ENCODE measurements at places on chromosomes 16 and 17.
A peak's percentile ranks its signal among the peaks of the same experiment; 100 is the strongest.

DNA sequence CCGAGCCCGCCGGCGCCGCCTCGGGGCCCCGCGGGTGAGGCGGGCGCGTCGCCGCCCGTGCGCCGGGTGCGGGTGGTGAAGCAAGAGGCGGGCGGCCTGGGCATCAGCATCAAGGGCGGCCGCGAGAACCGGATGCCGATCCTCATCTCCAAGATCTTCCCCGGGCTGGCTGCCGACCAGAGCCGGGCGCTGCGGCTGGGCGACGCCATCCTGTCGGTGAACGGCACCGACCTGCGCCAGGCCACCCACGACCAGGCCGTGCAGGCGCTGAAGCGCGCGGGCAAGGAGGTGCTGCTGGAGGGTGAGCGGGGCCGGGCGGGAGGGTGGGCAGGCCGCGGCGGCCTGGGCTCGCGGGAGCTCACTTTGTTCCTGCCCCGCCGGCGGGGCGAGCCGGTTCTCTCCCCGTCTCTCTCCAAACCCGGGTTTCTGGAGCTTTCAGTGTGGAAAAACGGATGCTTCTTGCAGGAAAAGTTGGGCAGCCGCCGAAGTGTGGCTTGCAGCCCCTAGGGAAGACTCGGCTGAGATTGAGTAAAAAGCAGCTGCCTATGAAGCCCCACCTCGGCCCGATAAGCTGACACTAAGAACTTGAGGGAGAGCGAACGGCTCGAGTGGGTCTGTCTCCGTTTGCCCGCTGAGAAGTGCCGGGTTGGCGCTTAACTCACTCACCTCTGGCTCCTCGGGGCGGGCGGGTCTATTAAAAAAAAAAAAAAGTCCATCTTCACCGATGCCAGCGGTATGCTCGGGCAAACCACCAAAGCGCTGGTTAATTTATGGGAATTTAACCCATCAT is 677 bp downstream of the SNTB2 start:
- peak; percentile 59 for DNase-seq

DNA sequence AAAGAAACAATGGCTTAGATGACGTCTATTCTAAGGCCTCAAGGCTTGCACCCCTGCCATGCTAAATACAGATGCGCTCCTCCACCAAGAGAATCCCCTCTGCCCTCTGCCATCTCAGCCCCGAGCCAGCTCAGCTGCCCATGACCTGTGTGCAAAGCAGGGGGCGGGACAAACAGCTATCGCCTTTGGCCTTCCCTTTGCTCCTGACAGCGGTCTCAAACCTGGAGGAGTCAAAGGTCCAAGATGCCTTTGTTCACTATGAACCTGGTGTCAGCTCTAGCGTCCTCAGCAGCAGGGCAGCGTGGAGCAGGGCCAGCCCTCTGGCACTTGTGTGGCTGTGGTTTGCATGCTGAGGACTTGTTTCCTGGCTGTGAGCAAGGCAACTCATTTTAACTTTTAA is 12.3 kb downstream of the SLX4 start:
- no peak for DNase-seq

DNA sequence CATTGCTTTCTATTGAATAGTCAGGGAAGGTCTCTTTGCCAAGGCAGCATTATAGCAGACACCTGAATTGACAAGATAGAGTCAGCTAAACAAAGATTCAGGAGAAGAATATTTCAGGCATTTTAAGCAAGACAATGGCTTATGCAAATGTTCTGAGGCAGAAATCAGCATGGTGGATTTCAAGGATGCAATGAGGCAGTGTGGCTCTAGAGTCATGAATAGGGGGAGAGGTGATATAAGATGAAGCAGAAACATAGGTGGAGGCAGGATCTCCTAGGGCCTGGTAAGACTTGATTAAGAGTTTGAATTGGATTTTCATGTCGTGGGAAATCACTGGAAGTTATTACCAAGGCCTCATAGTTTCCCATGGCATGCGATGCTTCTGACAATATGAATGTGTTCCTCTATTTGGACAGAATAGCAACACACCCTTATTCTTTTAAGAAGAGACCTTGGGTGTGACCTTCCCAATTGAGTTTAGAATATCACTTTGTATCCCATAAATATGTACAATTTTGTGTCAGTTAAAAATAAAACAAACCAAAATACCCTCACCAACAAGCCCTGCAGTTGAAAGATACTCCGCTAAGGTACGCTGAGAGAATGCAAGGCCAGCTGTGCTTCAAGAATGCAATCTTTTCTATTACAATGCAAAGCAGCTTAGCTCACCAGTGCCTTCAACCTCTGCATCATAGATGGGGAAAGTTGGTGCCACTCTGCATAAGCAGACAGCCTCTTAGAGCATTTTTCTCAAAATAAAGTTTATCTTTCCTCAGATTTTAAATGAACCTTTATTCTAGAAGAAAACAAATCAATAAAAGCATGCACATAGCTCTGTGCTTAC is 139.6 kb upstream of the SALL1 start:
- no peak for DNase-seq

DNA sequence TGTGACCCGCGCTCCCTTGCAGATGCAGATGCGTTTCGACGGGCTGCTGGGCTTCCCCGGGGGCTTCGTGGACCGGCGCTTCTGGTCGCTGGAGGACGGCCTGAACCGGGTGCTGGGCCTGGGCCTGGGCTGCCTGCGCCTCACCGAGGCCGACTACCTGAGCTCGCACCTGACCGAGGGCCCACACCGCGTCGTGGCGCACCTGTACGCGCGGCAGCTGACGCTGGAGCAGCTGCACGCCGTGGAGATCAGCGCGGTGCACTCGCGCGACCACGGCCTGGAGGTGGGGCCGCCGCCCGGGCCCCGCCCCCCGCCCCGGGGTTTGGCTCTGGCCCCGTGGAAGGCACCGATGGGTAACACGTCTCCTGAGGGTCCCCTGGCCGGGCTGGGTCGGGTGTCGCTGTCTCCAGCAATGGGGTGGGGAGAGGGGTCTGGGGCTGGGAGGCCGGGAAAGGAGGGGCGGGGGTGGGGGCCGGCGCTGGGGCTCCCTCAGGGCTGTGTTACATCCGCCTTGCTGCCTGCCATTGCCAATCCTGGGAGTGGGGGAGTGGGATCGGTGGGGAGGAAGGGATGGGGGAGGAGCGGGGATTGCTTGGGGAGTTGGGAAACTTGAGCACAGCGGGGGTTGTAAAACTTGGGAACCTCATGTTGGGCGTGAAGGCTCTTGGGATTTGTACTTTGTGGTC is 737 bp downstream of the NUDT16L1 start:
- DNase-seq: peak; percentile 55

DNA sequence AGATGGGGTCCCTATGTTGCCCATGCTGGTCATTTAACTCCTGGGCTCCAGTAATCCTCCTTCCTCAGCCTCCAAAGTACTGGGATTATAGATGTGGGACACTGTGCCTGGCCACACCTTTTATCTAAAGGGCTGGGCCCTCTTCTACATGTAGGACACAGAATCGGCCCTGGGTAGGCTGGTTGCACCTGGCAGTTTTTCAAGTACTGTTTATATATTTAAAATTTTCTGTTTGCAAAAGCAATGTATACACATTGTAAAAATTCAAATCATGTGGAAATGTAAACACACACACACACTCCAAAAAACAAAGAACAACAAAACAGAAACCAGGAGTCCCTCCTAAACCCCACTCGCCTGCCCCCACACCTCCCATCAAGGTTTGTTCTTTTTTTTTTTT is 28.1 kb upstream of the SIAH1 start:
- DNase-seq: no peak

DNA sequence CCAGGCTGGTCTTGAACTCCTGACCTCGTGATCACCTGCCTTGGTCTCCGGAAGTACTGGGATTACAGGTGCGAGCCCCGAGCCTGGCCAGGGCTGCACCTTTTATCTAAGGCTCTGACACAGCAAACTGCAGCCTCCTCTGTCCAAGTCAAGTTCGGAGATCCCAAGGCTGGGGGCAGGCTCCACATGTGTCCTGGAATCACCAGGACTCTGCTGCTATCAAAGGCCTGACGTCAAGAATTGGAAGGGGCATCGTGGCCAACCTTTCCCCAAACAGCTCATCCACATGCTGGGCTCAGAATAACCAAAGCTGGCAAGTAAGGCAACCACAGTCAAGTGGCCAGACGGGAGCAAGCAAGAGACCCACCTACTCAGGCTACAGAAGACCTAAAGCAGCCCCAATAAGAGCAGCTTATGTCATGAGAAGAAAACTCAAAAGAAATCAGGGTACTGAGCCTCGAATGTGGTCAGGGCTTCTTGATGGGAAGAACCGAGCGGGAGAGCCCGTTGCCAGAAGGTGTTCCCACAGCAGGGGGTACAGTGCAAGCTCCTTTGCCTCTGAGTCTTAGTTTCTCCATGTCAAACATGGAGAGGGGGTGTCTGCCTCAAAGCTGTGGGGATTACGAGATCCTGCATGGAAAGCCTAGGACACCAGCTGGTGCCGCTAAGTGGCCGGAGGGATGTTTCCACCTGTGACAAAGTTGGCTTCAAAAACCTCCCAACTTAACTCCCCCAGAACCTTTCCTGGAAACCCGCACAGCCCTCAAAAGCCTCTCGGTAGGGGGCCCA is 7.9 kb downstream of the MYBBP1A start:
- no peak for DNase-seq

GRCh38 chr17:33046361-33047255 is 55.0 kb downstream of the SPACA3 start:
- DNase-seq: no peak

DNA sequence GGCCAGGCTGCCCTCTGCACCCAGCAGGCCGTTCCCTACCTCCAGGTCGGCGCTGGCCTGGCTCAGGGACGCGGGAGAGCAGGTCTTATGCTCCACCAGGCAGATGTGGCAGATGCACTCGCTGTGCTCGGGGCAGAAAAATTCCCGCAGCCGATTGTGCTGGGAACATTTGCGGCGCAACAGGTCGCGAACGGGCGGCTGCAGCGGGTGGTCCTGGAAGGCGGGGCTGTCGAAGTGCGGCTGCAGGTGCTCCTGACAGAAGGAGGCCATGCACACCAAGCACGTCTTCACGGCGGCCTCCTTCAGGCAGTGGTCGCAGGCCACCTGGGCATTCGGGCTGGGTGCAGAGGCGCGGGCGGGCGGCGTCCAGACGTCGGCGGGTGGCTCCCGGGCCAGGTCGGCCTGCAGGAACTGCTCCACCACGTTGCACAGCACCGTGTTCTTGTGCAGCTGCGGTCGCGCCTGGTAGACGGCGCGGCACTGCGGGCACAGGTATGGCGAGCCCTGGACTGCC is 439 bp downstream of the TRIM25 start:
- DNase-seq: no peak

DNA sequence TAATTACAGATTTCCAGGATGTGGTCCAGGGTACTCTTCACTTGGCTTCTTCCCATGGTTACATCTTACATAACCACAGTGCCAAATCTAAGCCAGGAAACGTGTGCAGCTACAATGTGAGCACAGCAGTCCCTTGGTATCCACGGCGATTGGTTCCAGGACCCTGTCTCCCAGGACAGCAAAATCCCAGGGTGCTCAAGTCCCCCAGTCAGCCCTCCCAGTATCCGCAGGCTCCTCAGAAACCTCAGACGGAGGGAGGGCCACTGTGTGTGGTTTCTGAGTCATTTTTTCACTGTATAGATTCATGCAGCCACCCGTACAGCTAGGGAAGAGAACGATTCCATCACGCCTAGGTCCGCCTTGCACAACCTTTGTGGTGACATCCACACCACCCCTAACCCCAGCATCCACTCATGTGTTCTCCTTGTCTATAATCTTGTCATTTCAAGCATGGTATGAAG is 11.1 kb upstream of the ATP2C2 start:
- DNase-seq: peak; percentile 97

- DNase-seq: peak; percentile 22
These were observed 45.9 kb downstream of the ABAT start for GRCh38 chr16:8720080-8720966.

- no peak for DNase-seq
These were observed 283.6 kb downstream of the ABCC12 start for GRCh38 chr16:47872225-47872624.

GRCh38 chr16:56956076-56956475 is 5.7 kb upstream of the CETP start:
- DNase-seq: no peak

DNA sequence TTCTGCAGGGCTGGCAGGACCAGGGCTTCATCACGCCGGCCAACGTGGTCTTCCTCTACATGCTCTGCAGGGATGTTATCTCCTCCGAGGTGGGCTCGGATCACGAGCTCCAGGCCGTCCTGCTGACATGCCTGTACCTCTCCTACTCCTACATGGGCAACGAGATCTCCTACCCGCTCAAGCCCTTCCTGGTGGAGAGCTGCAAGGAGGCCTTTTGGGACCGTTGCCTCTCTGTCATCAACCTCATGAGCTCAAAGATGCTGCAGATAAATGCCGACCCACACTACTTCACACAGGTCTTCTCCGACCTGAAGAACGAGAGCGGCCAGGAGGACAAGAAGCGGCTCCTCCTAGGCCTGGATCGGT is 1.4 kb downstream of the CDK5R1 start:
- no peak for DNase-seq

- DNase-seq: no peak
These were observed 22.8 kb downstream of the ZNF423 start for GRCh38 chr16:49833085-49833484.

DNA sequence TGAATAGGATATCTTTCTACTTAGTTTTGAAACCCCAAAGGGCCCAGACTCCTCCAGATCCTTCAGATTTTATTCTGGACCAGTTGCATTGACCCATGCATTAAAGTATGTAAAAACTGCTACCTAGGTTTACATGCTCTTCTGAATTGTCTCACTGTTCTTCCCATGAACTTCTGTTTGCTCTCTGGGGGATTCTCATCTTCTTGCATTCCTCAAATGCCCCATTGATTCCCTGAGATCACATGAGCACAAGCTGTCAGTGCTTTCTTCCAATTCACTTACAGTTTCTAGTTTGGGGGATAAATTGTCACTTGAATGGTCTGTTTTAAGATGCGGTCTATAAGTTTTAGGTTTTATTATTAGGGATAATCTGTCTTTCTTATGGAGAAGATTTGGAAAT is 188.9 kb upstream of the KIF2B start:
- no peak for DNase-seq

- no peak for DNase-seq
These were observed 24.5 kb upstream of the PHOSPHO1 start for GRCh38 chr17:49255125-49255524.

DNA sequence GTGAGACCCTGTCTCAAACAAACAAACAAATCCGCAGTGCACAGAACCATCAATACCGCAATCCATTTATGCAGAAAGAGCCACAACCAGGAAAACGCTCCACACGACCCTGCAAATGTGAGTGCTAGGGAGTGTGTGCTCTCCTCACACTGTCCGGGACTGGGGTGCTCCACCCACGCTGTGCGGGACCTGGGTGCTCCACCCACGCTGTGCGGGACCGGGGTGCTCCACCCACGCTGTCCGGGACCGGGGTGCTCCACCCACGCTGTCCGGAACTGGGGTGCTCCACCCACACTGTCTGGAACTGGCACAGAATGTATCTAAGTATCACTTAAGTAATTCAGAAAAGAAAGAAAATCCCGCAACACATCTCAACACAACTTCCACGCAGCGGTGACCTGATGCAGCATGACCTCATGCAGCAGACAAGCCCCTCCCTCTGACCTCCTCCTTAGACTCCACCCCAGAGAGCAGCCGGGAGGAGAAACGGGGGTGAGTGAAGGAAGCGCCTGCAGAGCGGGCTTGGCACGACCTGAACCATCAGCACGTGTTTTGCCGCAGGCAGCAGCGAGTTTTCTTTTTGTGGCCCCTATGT is 38.5 kb downstream of the ZNF276 start:
- no peak for DNase-seq

- no peak for DNase-seq
These were observed 46.9 kb downstream of the PIMREG start for GRCh38 chr17:6491071-6491700.

- no peak for DNase-seq
These were observed 68.0 kb upstream of the DOC2B start for GRCh38 chr17:249236-249993.

- no peak for DNase-seq
These were observed 744.9 kb upstream of the SOX9 start for GRCh38 chr17:71375948-71376347.

GRCh38 chr17:6677158-6677831 is 25.7 kb downstream of the C17orf100 start:
- DNase-seq: peak; percentile 84

All from NB4 (cell line).